ENCODE measurements at places on chromosomes 11 and 22.

GRCh38 chr11:120215634-120216033, 4.8 kb downstream of the OAF start:
- DNase-seq: peak; percentile 75

DNA sequence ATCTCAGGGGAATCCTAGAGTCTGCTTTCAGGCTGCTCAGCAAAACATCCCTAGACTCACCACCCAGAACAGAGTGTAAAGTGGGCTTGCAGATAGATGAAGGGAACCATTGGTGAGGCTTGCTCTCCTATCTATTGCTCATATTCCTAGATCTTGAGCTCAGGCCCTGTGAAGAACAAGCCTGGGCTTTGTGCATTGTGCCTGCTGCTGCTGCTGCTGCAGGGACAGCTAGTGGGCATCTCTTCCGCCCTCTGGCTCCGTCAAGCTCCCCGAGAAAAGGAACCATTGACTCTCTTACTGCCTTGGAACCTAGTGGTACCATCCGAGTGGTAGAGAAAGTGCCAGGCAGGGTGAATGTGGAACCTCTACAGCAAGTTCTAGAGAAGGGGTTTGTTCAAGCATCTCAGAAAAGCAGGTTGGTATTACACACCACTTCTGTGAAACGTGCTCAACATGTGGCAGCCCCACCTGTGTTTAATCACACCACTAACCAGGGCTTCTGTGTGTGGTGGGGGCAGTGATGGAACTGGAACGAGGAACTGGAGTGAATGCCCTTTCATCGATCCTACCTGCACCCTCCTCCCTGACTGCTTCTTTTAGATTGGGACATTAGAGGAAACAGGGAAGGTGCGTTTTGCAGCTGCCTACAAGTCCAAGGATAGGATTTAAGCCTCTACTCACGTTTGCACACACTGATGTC, 4.4 kb downstream of the BACE1-AS start:
- DNase-seq: no peak

GRCh38 chr22:36333644-36334043, 54.1 kb downstream of the MYH9 start:
- no peak for DNase-seq

GRCh38 chr11:7671347-7672215, 1.7 kb downstream of the CYB5R2 start:
- no peak for DNase-seq

DNA sequence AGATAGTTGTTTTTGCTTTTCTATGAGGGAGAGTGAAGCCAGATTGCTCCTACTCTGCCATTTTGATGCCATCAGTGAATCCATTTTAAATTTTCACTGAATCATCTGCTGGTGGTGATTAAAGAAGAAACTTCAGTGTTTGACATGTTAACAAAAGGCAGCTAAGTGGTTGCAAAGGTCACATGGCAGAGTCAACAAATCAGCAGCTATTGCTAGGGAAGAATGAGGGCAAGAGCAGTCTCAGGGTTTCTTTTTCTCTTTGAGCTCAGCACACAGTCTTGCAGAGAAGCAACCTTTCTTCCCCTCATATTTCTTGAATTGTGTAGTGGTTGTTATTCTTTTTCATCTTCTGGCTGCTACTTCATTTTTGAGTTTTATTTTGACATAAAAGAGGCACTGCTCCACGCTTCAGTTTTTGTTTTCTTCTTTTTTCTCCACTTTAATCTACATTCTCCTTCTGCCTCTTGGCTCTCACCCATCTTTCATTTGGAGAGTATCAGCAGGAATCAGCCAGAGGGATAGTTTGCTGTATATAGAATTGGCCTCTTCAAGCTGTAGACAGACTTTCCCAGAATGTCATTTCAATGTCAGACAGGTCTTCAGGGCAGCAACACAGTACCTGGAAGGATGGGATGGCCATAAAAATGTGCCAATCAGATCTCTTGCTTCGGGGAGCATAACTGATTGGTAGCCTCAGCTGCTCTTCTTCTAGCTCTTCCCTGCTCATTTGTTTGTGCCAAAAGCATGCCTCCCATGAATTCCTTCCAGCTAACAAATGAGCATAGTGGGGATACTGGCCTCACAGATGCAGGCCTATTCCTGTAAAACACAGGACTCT, 153.9 kb downstream of the TRPC6 start:
- no peak for DNase-seq

DNA sequence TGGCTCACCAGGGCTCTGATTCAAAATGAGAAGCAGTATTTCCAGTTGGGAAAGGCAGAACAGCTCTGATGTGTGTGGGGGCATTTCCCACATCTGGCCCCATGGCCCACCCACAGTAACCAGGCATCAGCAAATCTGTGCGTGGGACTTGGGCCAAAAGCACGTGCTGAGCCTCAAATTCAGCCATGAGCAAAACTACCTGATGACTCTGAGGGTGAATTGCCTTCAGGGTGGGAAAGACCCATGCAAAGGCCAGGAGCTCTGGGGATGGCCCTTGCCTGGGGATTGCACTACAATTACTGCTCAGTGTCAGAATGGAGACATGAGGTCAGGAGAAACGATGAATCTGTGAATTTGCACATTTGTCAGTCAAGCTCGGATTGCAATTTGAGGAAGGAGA, 20.9 kb downstream of the TP53AIP1 start:
- DNase-seq: no peak

GRCh38 chr11:66268952-66269905, 790 bp downstream of the RAB1B start:
- DNase-seq: no peak

GRCh38 chr11:32531528-32531927, 52.1 kb upstream of the EIF3M start:
- no peak for DNase-seq

GRCh38 chr11:62923601-62924411, 2.6 kb upstream of the CHRM1 start:
- DNase-seq: no peak

DNA sequence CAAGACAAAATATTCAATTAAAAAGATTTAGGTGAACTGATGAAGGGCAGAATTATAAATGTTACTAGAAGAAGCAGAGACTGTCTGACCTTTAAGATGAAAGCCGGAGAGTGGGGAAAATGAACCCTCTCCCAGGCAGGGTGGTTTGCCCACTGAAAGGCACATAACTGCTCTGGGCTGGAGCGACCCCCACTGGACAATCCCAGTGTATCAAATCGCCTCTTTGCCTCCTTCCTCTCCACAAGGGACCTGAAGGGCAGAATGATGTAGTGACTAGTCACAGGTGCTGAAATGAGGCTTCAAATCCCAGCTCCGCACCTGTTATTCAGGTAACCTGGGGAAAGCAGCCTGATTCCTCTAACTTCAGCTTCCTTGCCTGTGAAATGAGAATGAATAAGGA, 69.0 kb downstream of the EFCAB6 start:
- DNase-seq: no peak

DNA sequence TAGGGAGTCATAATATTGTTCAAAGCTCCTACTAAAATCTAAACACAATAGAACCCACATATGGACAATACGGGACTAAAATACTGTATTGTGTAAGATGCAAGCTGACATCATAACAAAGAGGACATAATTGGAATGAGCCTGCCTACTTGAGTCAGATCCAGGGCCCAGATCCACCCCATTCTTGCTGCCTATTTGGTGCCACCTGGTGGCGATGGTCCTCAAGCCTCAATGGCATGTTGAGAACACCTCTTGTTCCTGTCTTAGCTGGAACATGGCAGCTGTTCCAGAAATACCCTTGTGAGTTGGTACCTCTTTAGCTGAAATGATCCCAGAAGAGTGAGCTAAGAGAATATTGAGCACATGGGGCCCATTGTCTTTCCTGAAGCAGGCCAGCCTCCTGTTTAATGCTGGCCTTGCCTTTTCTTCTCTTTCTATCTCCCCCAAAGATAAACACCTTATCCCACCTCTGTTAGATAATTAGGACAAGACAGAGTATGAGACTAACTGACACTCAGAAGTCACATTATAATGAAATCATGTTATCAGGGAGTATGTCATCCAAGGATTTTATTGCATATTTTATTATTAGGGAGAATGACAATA, 680.9 kb upstream of the ANO5 start:
- no peak for DNase-seq

DNA sequence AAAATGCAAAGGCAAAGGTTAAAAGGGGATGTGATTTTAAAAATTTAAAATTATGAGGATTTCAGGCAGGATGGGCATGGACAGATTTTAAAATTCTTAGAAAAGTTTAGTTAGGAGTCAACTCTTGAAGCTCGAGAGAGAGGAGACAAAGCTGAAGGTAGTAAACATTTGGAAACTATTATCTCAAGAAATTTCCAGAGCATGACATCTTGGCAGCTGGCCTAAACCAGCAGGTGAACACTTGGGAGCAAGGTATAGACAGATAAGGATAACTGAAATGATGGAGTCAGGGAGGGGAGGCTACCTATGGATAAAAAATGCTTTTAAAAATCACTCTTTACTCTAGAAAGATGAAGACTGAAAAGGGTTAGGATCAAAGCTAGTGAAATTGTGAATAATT, 13.7 kb downstream of the POU2AF3 start:
- DNase-seq: no peak

DNA sequence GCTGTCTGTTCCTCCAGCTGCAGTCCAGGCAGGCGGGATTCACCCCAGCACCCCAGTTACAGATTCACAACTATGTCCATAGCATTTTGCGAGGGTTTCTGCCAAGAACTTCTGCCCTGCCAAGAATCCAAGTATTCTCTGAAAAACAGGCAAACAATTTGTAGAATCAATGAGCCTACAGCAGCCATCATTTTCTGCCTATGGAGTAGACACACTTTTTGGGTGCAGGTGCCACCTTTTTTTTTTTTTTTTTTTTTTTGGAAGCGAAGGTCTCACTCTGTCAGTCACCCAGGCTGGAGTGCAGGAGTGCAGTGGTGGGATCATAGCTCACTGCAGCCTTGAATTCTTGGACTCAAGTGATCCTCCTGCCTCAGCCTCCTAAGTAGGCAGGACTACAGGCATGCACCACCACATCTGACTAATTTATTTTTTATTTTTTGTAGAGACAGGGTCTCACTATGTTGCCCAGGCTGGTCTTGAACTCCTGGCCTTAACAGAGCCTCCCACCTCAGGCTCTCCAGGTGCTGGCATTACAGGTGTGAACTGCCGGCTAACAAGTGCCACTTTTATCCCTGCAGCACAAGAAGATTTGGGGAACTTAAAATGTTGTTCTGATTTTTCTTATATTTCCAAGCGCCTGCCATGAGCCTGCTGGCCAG, 195.1 kb downstream of the SNX19 start:
- no peak for DNase-seq

GRCh38 chr22:31650391-31650790, 11.6 kb downstream of the PISD start:
- DNase-seq: no peak

GRCh38 chr11:118996926-118997626, 862 bp upstream of the CENATAC start:
- DNase-seq: no peak

GRCh38 chr22:19109198-19110063, 12.8 kb downstream of the DGCR2 start:
- no peak for DNase-seq

GRCh38 chr11:112388496-112388895, 127.8 kb upstream of the PLET1 start:
- DNase-seq: no peak

DNA sequence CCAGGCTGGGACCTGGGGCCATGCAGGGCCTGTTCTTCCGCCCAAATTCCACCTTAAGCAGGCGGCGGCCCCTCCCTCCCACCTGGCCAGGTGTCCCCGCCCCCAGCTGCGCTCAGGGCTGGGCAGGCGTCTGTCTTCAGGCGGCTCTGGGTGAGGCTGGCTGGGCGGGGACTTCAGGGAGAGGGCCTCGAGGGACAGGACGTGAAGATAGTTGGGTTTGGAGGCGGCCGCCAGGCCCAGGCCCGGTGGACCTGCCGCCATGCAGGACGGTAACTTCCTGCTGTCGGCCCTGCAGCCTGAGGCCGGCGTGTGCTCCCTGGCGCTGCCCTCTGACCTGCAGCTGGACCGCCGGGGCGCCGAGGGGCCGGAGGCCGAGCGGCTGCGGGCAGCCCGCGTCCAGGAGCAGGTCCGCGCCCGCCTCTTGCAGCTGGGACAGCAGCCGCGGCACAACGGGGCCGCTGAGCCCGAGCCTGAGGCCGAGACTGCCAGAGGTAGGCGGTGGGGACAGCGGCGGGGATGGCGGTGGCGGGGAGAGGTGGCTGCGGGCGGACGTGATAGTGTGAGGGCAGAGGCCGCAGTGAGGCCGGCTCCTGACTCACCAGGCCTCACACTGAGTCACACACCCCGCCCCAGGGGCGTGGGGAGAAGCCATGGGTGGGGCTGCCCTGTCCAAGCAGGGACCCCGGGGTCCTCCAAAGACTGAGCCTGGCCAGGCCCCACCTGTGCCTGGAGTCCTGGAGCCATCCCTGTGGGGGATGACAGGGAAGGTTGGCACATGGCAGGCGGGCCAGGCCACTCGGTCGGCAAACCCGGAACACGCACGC, at the start of gene PKP3:
Gene PKP3 (plus strand): TSS at position 176 of the 824 bp plus-strand sequence. CDS start 84 bp downstream, at position 260.
- no peak for DNase-seq

DNA sequence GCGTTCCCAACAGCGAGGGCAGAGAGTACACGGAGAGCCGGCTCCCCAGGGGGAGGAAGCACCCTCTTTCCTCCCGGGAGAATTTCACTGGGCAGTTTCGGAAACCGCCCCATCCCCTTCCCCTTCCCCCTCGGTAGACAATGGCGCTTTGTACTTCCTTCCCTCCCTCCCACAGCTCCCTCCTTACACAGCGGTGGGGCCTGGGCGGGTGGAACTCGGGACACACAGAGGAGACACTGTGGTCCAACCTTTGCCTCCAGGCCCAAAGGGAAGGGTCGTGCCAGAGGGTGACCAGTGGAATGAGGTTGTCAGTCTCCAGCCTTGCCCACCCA, 4.3 kb downstream of the SMTN start:
- DNase-seq: no peak

DNA sequence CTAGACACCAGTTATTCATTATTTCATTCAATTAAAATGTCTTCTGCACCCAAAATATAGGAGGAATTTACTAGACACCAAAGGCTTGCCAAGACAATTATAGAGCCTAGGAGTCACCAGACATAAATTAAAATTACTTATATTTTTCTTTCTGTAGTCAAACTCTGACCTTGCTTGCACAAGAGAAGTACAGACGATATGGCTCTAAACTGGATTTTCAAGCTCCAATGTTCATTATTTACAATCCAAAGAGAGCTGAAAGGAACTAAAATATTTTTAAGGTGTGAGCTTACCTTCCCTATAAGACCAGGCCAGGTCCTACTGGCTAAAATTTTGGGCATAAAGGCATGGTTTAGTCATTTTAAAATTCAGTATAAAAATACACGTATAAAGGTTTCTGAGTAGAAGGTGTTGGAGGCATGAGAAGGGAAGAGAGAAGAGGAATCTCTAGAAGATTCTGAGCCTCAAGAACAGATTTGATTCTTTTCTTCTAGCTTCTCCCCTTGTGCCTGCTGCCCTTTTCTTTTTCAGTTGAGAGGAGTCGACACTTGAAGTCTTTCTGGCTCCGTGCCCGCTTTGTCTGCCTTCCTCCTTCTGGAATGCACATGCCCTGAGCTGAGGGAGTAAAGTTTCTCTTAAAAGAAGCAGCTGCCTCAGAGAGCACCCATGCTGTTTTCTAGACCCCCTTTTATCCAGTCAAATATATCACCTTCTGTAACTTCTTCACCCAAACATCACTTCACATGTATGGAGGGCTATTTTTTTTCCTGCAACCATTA, 13.5 kb downstream of the C11orf97 start:
- DNase-seq: no peak

- no peak for DNase-seq
Measured at GRCh38 chr11:126339073-126339862, 16.2 kb upstream of the ST3GAL4 start.

GRCh38 chr11:121755906-121756305, 303.1 kb upstream of the SORL1-AS1 start:
- no peak for DNase-seq

Data from ascending aorta (tissue), 2 donors.